ENCODE measurements at places on chromosomes 1 and 21.

GRCh38 chr1:230379928-230380327 is 46.2 kb downstream of the PGBD5 start:
- no peak for DNase-seq
- H3K4me1 ChIP-seq, result no peaks in the 10 kb centered on the region
- H3K36me3 ChIP-seq, result no peaks in the 10 kb centered on the region

GRCh38 chr1:204712708-204713430 is 27.3 kb upstream of the LRRN2 start:
- no peak overlapping the region for H3K4me3 ChIP-seq
- no peak overlapping the region for H3K27ac ChIP-seq
- H3K27me3 ChIP-seq, result peaks cover 8% of the 10 kb centered on the region
- H3K4me1 ChIP-seq, result no peaks in the 10 kb centered on the region

- no peaks in the 10 kb centered on the region for H3K36me3 ChIP-seq
- DNase-seq, result no peak
- H3K27me3 ChIP-seq, result no peaks in the 10 kb centered on the region
Measured at GRCh38 chr1:73593804-73594203, 604.2 kb downstream of the LRRIQ3 start.

DNA sequence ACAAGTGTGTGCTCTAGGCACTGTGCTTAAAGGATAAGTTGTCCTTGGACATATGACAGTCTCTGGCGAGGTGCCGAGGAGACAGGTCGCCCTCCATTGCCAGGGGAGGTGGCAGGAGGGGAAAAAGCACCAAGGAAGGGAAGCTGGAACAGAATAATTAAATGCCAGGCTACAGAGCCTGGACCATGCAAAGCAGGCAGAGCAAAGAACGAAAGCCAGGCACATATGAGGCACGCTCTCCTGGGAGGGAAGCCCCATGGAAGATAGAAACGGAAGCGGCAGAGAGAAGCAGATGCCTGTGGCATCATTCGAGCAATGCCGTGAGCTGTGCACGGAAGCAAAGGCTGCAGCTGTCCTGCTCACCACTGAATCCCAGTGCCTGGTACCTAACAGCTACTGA is 91.2 kb downstream of the JAK1 start:
- no peak overlapping the region for H3K27ac ChIP-seq
- H3K4me1 ChIP-seq, result no peaks in the 10 kb centered on the region
- DNase-seq, result no peak

- peak; percentile 60 for DNase-seq
- peaks cover 3% of the 10 kb centered on the region for H3K4me1 ChIP-seq
- H3K36me3 ChIP-seq, result no peaks in the 10 kb centered on the region
- H3K27ac ChIP-seq, result peak overlapping the region; percentile 69
Measured at GRCh38 chr1:162732566-162733335, 57.8 kb upstream of the HSD17B7 start.

- H3K27ac ChIP-seq, result no peak overlapping the region
- H3K4me1 ChIP-seq, result peaks cover 7% of the 10 kb centered on the region
- no peak overlapping the region for H3K4me3 ChIP-seq
- no peak for DNase-seq
- H3K36me3 ChIP-seq, result no peaks in the 10 kb centered on the region
Measured at GRCh38 chr1:109543988-109544735, 4.3 kb upstream of the GNAI3 start.

GRCh38 chr1:198253668-198254067 is 96.9 kb downstream of the NEK7 start:
- no peaks in the 10 kb centered on the region for H3K27me3 ChIP-seq
- no peak overlapping the region for H3K27ac ChIP-seq
- DNase-seq, result no peak
- H3K4me1 ChIP-seq, result no peaks in the 10 kb centered on the region

DNA sequence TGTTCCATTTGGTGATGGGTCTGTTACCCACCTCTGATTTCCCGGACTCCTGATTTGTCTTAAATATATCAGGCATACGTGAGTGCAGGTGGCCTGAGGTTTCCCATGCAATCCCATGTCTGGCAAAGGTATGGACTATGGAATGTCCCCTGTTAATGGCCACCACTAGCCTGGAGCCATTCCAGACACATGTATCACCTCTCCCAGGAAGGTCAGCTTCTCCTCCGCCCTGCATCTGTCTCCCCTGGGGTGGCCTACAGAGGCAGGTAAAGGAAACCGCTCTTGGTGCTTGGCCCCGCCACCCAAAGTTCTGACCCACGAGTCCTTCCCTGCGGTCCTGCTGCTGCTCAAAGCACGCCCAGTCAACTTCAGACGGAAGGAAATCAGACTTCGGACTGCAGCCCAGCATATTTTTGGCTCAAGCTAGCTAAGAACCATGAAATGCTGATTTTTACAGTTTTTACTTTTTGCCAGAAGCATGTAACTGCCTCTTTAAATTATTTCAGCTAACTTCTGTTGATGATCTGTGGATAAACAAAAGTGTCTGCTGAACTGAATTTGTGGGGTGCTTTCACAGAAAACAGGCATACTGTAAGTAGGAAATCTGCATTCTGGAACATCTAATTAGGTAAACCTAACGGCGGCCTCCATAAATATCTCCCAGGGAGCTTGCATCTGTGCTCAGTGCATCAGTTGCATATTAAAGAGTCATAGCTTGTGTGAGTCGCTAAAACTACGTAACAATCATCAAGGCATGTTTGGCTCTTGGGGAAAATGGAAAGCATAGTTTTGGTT is 105.9 kb downstream of the PCP4 start:
- no peak overlapping the region for H3K27ac ChIP-seq
- H3K4me3 ChIP-seq, result no peak overlapping the region
- no peaks in the 10 kb centered on the region for H3K4me1 ChIP-seq
- DNase-seq, result no peak
- peaks cover 6% of the 10 kb centered on the region for H3K27me3 ChIP-seq

- no peak overlapping the region for H3K4me3 ChIP-seq
- H3K27ac ChIP-seq, result no peak overlapping the region
- no peaks in the 10 kb centered on the region for H3K4me1 ChIP-seq
- no peak for DNase-seq
- no peaks in the 10 kb centered on the region for H3K36me3 ChIP-seq
Measured at GRCh38 chr1:58390091-58390490, 156.4 kb downstream of the OMA1 start.

GRCh38 chr1:3714814-3715213 is 37.4 kb upstream of the CCDC27 start:
- no peak overlapping the region for H3K4me3 ChIP-seq
- DNase-seq, result no peak
- H3K4me1 ChIP-seq, result no peaks in the 10 kb centered on the region
- peaks cover 88% of the 10 kb centered on the region for H3K27me3 ChIP-seq
- no peaks in the 10 kb centered on the region for H3K36me3 ChIP-seq
- H3K27ac ChIP-seq, result peak overlapping the region; percentile 87

GRCh38 chr1:60425528-60425927 is 352.0 kb upstream of the C1orf87 start:
- no peak overlapping the region for H3K27ac ChIP-seq
- H3K36me3 ChIP-seq, result no peaks in the 10 kb centered on the region
- H3K27me3 ChIP-seq, result no peaks in the 10 kb centered on the region
- no peak for DNase-seq
- H3K4me3 ChIP-seq, result no peak overlapping the region
- H3K4me1 ChIP-seq, result no peaks in the 10 kb centered on the region

DNA sequence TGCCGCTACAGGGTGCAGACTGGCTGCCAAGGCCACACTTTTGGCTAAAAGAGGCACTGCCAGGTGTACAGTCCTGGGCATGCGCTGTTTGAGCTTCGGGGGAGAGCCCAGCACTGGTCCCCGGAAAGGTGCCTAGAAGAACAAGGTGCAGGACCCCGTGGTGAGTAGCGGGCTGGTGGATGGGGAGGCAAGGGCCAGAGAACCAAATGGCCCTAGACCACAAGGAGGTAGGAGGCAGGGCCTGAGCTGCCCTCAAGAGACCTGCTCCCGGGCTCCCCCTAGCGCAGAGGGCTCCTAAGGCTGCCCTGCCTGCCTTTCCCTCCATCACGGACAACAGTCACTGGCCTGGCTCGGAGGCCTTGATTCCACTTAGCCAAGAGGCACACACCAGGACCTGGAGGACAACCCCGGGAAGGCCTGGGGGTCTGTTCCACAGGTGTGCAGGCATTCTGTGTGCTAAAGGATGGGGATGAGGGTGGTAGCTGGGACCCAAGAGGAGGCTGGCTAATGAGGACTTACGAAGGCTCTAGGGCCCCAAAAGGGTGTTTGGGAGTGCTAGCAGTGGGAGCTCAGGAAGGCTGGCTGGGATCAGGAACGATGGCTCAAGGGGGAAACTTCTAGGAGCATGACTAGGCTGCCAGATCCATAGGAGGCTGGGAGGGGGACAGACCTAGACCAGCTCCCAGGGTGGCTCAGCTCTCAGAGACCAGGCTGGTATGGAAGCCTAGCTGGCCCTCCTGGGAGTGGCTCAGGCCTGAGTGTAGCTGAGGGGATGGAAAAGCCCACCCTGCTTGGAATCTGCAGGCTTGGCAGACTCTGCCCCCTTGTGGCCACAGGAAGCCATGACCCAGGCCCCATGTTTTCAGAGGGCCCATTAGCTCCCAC is 742 bp downstream of the ARTN start:
- H3K27ac ChIP-seq, result peak overlapping the region; percentile 42
- H3K36me3 ChIP-seq, result no peaks in the 10 kb centered on the region
- H3K4me3 ChIP-seq, result peak overlapping the region; percentile 55
- DNase-seq, result no peak

DNA sequence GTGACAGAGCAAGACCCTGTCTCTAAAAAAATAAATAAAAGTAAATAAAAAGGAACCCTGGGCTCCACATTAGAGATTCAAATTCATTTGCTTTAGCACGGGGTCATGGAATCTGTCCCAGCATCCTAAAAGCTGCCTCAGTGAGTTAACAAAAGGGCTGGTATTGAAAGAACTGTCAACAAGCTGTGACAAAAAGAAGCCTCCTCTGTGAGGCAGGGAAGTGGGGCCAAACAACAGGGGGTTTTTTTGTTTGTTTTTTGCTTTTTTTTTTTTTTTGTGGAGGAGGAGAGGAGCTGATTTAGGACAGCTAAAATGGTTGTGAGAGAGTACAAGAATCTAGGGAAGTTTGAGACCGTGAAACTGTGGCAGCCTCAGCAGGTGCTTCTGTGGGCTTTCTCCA is 115.7 kb downstream of the LIPI start:
- no peak overlapping the region for H3K27ac ChIP-seq

GRCh38 chr1:41387667-41388091 is 26.4 kb downstream of the FOXO6 start:
- peak; percentile 91 for DNase-seq
- H3K4me3 ChIP-seq, result no peak overlapping the region
- peak overlapping the region; percentile 60 for H3K27ac ChIP-seq
- H3K4me1 ChIP-seq, result no peaks in the 10 kb centered on the region

DNA sequence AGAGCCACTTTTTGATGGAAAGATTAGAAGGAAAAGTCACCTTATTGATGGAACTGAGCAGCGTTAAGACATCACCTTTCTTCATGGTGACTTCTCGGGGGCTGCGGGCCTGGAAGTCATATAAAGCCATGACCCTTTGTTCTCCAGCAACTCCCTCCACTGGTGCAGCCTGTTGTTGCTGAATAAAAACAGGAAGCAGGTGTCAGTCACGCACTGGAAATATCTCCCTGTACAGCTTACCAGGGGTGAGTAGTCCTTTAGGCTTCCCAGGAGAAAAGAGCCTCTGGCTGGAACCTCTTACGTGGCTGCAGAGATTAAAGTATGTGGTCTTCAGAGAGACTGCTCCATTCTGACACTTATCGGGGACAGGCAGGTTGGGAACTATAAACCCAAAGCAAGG is 31.9 kb downstream of the SPTA1 start:
- DNase-seq, result no peak
- H3K4me1 ChIP-seq, result no peaks in the 10 kb centered on the region
- no peaks in the 10 kb centered on the region for H3K36me3 ChIP-seq
- H3K4me3 ChIP-seq, result no peak overlapping the region
- H3K27me3 ChIP-seq, result no peaks in the 10 kb centered on the region

DNA sequence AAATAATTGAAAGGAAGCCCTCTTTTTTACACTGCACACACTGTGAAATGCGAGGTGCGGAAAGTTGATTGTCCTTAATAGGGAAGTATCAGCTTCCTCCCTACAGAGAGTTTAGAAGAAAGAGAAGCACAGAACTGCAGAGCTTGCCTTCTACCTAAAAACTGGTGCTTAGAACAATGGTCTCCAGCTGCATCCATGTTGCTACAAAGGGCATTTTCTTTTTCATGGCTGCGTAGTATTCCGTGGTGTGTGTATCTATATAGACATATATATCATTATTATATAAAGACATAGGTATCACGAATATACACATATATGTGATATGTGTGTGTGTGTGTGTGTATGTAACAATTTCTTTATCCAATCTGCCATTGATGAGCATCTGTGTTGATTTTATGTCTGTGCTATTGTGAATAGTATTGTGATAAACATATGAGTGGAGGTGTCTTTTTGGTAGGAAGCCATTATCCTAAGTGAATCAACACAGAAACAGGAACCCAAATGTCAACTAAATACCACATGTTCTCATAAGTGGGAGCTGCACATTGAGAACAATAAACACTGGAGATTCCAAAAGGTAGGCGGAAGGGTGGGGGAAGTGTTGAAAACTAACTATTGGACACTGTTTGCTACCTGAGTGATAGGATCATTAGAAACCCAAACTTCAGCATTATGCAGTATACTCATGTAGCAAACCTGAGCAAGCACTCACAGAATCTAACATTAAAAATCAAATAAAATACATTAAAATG is 290.0 kb upstream of the RUNX1 start:
- no peaks in the 10 kb centered on the region for H3K27me3 ChIP-seq
- H3K27ac ChIP-seq, result no peak overlapping the region
- H3K4me1 ChIP-seq, result no peaks in the 10 kb centered on the region
- DNase-seq, result no peak
- H3K36me3 ChIP-seq, result no peaks in the 10 kb centered on the region
- H3K4me3 ChIP-seq, result no peak overlapping the region

- no peak overlapping the region for H3K27ac ChIP-seq
- no peaks in the 10 kb centered on the region for H3K4me1 ChIP-seq
- no peaks in the 10 kb centered on the region for H3K36me3 ChIP-seq
- no peaks in the 10 kb centered on the region for H3K27me3 ChIP-seq
- DNase-seq, result no peak
- no peak overlapping the region for H3K4me3 ChIP-seq
Measured at GRCh38 chr21:45354970-45355369, 50.0 kb upstream of the COL18A1 start.

DNA sequence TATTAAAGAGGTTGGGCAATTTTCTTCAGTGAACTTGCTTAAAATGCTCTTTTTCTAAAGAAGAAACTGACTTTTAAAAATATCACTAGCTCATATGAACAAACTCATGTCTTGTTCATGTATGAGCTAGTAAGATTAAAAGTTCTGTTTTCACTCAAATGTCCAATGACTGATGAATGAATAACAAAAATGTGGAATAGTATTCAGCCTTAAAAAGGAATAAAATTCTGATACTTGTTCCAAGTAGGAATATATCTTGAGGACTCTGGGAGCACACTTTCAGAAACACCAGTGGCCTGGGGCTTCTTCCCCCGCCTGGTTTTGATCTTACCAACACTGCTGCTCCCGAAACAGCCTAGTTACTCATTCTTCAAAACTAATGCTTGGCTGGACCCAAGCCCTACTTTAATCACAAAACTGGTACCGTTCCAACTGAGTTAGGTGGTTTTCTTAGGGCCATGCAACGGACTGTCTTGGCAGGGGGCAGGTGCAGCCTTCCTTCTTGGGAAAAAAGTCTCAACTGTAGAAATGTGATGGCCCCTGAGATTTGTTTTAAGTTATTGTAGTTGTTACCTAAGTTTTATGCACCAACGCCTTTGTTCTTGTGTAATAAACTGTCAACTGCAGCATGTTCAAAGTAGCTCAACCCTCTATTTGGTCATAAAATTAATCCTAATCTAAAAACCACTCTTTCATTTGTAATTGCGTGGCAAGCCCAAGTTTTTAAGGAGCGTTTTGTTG is 116.0 kb downstream of the ETS2 start:
- H3K4me3 ChIP-seq, result no peak overlapping the region
- no peak for DNase-seq
- H3K4me1 ChIP-seq, result peaks cover 10% of the 10 kb centered on the region
- H3K27me3 ChIP-seq, result no peaks in the 10 kb centered on the region

GRCh38 chr21:37370152-37371040 is 3.8 kb downstream of the DYRK1A start:
- H3K27me3 ChIP-seq, result no peaks in the 10 kb centered on the region
- peak overlapping the region; percentile 79 for H3K4me3 ChIP-seq
- peak overlapping the region; percentile 99 for H3K27ac ChIP-seq
- no peaks in the 10 kb centered on the region for H3K36me3 ChIP-seq

Measured in breast epithelium (tissue), 4 donors.